ENCODE measurements at places on chromosomes 3 and 15.

DNA sequence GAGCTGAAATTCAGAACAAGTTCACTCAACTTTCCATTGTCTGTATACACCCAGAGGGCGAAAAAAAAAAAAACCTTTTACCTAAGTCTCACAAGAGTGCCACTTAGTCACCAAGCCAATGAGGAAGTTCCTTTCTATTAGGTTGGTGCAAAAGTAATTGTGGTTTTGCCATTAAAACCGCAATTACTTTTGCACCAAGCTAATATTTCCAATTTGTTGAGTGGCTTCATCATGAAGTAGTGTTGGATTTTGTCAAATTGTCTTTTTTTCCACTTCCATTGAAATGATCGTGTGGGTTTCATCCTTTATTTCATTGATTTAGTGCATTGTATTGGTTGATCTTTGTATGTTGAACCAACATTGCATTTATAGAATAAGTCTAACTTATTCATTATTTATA is 253.9 kb downstream of the ZIC4 start:
- DNase-seq, result no peak

DNA sequence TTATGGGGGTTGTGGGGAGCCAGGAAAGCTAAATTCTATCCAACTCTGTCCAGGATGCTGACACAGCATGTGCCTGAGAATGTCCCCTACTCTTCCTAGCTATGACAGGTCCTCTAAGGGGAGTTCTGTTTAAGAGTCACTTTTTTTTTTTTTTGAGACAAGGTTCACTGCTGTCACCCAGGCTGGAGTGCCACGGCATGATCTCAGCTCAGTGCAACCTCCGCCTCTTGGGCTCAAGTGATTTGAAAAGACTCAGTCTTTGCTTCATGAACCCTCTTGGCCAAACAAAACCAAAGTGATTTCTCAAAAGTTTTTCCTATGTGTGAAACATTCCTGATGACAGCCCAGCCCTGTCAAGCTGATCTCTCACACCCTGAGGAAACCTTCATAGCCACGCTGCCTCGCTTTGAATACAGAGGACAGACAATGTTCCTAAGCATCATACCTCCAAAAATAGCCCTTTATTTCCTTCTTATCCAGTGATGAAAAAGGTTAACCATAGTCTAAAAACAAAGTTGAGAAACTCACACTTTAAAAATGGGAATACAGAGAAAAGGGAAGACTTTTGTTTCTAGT is 105.5 kb upstream of the PROK2 start:
- DNase-seq, result no peak

- no peak for DNase-seq
Measured at GRCh38 chr3:77667901-77668300, 628.0 kb downstream of the ROBO2 start.

GRCh38 chr15:75820206-75820605 is 23.0 kb upstream of the UBE2Q2 start:
- no peak for DNase-seq

- DNase-seq, result no peak
Measured at GRCh38 chr3:12751571-12751970, 7.5 kb downstream of the TMEM40 start.

DNA sequence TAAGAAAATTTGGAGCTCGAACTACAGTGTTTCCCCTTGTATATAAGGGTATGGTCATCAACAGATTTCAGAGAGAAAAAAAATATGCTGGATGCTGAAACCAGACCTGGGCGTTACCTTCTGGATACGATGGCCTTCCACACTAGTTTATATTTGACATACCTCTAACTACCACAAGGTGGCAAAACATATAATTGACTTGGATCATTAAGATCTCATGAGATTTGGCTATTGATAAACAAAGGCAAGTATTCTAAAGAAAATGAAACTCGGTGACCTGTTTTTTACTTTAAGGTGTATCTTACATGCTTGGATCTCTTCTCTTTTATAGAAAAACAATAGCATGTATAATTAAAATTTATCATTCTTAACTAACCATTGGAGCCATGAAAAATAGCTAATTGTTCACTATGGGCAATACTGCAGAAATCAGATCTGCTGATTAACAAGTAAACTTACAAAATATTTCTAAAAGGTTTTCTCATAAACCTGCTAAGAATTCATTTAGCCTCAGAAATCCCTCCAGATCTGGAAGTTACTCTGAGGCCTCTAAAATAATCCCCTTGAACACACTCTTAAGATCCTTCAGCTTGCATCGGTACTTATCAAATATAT is 300.6 kb upstream of the KCNH8 start:
- no peak for DNase-seq

DNA sequence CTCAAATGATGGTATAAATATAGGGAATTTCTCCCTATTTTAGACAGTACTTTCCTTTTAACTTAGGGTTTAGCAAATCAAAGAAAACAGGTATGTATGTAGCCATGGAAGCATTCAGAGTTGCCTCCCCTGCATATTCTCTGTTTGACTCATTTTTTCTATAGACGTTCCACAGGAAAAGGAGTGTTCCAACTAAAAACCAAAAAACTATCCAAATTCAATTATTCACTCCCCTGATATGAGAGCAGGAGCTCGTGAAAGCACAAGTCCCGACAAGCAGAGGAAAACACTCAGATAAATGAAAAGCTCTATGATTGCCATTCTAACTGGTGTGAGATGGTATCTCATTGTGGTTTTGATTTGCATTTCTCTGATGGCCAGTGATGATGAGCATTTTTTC is 119.5 kb downstream of the FRMD5 start:
- DNase-seq, result no peak

DNA sequence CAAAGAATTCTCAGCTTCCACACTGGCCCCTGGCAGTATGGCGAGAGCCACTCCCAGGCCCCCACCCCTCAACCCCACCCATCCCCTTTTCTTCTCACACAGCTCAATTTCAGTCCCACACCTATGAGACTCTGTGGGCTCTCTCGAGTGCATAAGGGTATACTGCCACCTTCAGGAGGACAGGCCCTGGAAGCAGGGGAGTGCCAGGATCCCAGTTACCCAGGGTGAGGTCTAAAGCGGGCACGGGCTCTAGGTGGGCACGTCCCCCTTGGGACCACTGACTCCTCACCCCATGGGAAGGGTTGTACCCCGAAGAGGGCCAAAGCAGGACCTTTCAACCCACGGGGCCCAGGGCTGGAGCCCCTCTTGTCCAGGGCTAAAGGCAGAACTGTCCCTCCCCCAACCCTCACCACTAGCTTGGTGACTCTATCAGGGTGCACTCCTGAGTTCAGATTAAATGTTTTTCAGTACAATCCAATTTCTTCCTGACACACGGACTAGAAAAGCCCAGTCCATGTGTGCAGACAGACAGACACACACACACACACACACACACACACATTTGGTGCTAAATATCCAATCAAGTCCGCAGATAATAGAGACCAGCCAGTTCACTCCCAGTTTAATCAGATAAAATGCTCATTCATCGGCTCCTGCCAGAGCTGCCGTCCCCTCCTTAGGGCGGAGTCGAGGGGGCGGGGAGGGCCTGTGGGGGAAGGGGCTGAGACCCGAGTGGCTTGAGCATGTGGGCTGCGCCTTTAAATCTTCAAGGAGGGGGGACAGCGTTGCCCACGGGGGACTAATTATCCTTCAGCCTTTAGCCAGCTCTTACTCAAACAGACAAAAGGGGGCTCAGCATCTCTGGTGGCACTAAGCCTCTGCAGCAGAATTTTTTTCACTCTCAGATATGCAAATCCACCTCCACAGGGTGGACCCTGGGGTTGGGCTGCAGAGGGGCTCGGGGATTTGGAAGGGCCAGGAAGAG is 59.3 kb downstream of the CYP11A1 start:
- DNase-seq, result peak; percentile 2

- no peak for DNase-seq
Measured at GRCh38 chr3:130997289-130997688, 29.3 kb downstream of the ASTE1 start.

DNA sequence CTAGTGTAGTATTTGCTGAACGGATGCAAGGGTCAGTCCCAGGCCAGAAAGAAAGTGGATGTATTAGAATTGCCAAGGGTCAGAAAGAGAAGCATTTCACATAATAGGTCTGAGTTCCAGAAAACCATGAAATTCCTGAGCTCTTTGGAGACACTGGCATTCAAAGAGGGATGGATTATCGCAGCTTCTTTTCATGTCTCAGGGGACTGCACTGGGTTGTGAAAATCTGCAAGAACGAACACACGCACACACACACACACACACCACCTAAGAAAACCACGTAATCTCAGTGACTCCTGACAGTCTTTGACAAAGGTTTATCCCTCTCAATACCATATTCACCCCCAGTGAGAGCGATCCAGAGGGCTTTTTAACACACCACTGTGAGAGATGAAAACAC is 57.9 kb downstream of the TIPARP start:
- DNase-seq, result no peak

GRCh38 chr3:3666664-3667063 is 132.6 kb upstream of the LRRN1 start:
- no peak for DNase-seq

Data from cerebellar nuclear complex (tissue), 1 donor.